ENCODE measurements at places on chromosomes 5 and 9. TPM values are rescaled to one million over a fixed set of nuclear protein-coding genes. Genes with fewer than 3 reads are reported as not detected.

Gene TAF11L7
- not detected for total RNA-seq

Gene NOP16
- total RNA-seq, result 76.2 TPM

Gene CCL21
- not detected for total RNA-seq

Gene KCNV2
- not detected for total RNA-seq

Gene LRRC70
- total RNA-seq, result 0.13 TPM

Gene PRUNE2
- total RNA-seq, result 0.18 TPM

Gene HTR4
- not detected for total RNA-seq

Gene CEP72
- 33.2 TPM for total RNA-seq

Gene PCDHA9
- 0.21 TPM for total RNA-seq

Gene ARID3C
- 0.33 TPM for total RNA-seq

Gene FAM174A
- total RNA-seq, result 11.0 TPM

Gene F2RL1
- 65.9 TPM for total RNA-seq

Gene AQP3
- total RNA-seq, result 1.0 TPM

Gene PCDHB13
- total RNA-seq, result 1.0 TPM

Gene ERCC8
- total RNA-seq, result 14.4 TPM

Gene SCGB3A2
- 0.39 TPM for total RNA-seq

Gene TOPORS
- 21.2 TPM for total RNA-seq

Gene PKD2L2
- total RNA-seq, result not detected

Gene SMU1
- 30.3 TPM for total RNA-seq

Gene LCN15
- total RNA-seq, result 0.05 TPM

Gene NEUROG1
- not detected for total RNA-seq

Gene PTGES
- 1.1 TPM for total RNA-seq

Gene IER5L
- total RNA-seq, result 44.6 TPM

Gene GARIN3
- not detected for total RNA-seq

Gene MYORG
- total RNA-seq, result 9.7 TPM

Gene ANKH
- total RNA-seq, result 11.2 TPM

Gene IPPK
- 5.4 TPM for total RNA-seq

Gene ZNG1E
- 22.9 TPM for total RNA-seq

Gene SLC6A7
- not detected for total RNA-seq

Gene MTAP
- 9.6 TPM for total RNA-seq

Gene SUSD3
- total RNA-seq, result 5.0 TPM

Gene SLC6A19
- total RNA-seq, result 0.23 TPM

Gene ADCY2
- 0.13 TPM for total RNA-seq

Gene NR6A1
- total RNA-seq, result 7.6 TPM

Gene OTP
- total RNA-seq, result 0.05 TPM

Gene BAAT
- total RNA-seq, result 0.08 TPM

Gene CORO2A
- total RNA-seq, result 2.0 TPM

Gene SPOCK1
- 15.6 TPM for total RNA-seq

Gene CBY3
- 0.39 TPM for total RNA-seq

Gene RNF183
- not detected for total RNA-seq

Gene ZDHHC11
- 3.0 TPM for total RNA-seq

Gene IL33
- total RNA-seq, result not detected

Gene TMCO6
- total RNA-seq, result 18.9 TPM

Gene SNX18
- total RNA-seq, result 14.4 TPM

Gene ZNF608
- 37.5 TPM for total RNA-seq

All from Panc1 (cell line).